Bronchial epithelial cell (primary cell): ENCODE measurements at places on chromosomes 1 and 21.

DNA sequence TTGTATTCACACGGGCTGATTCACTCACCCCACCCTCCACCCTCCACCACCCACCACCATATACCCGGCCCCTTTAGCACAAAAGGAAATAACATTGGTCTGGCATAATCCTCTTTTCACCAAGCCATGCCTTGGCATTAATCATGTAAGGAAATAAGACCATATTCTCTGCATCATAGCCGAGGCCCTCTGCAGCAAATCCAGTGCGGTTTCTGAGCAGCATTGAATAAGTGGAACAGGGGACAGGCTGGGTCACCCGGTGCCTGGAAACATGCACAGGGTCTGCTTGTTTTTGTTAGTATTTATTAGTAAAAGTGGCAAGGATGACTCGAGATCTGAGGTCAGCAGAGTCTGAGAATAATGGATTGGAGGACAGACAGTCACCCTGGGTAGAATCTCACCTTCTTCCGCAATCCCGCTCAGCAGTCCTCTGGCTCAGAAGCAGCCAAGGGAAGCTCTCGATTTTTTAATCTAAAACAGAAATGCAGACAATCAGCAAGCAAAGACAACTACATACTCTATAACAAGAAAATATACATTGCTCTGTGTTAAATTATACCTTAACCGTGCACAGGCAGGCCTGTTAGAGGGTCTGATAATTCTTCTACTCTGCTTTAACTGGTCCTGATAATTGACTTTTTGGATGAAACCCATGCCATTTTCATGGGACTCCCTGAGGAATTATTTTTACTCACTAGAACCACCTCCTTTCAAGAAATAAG is 52.4 kb upstream of the CDC42BPA start:
- peak; percentile 90 for DNase-seq

DNA sequence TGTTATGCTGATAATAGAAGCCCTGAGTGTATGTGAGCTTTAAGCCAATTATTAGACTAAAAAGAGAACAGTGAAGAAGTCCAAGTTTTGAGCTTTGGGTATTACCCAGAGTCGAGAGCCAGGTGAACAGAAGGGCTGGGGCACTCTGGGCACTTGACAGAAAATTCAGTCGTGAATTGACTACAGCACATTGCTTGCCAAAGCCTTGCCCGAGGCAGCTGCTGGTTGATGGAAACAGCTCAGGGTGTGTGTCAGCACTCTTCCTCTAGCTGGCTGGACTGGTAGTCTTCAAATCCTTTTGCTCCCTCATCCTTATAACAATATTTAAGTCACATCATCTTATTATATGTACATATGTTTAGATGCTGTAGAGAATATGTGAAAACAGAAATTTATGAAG is 21.3 kb downstream of the PDE4B start:
- DNase-seq, result peak; percentile 43

GRCh38 chr1:156112276-156113137 is 2.0 kb upstream of the LMNA start:
- no peak for DNase-seq

DNA sequence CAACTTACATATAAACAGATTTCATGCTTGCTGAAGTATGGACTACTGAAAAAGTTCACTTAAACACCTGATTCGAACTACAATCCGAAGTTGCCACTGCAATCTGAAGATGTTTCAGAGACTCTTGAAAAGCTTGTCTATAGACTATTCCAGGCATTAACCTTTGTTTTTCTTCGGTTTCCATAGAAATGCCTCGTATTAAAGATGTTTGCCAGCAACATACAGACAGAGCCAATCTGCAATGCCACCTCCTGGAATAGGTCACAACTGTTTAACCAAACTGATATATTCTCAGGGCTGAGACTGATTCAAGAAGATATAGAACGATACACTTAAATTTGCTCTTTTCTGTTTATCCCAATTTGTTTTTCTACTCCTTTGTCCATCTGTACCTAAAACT is 28.9 kb upstream of the DMRTB1 start:
- no peak for DNase-seq

DNA sequence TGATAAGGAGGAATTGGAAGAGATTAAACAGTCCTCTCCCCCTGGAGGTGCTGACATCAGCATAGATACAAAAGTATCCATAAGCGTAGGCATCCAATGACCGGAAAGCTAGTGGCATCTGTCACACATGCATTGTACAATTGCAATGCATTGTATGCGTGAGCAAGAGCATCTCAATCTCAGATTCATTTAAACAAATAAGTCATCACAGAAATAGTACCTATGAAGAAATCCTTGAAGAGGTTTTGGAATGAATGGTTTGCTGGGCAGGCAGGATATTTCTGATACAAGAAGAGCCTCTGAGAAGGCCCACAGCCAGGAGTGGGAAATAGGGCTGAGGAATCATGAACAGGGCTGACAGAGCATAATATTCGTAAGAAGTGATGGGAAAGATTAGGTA is 88.9 kb upstream of the ABCD3 start:
- DNase-seq, result no peak

DNA sequence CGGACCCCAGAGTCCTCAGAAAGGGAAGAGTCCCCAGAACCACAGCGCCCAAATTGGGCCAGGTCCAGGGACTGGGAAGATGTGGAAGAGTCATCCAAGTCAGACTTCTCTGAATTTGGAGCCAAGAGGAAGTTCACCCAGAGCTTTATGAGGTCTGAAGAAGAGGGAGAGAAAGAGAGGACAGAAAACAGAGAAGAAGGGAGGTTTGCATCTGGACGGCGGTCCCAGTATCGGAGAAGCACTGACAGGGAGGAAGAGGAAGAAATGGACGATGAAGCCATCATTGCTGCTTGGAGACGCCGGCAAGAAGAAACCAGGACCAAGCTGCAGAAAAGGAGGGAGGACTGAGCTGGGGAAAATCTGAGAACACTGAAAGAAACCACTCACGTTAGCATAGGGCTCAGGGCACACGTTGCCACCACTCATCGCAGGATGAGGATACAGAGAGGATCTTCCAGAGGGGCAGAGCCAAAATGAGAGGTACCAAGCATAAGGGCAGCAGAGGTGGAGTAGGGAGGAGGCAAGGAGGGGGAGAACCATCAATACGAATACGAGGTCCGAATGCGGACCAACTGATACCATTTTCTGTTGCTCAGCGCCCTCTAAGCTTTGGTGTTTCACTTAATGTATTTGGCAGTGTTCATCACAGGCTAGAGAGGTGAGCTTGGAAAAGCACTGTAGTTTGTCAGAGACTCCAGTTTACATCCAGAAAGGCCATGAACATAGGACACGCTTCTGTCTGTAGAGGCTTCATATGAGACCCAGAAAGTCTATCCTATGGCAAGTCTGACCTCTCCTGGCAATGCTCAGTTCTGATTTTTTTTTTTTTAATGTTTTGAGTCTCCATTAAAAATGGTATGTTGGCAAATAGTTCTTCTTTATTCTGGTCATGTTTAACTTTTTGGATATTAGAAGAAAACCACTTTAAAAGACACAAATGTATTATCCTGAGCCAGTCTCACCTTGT is 34.7 kb downstream of the STYXL2 start:
- no peak for DNase-seq

GRCh38 chr1:244897476-244898254 is 33.3 kb upstream of the HNRNPU start:
- no peak for DNase-seq

GRCh38 chr21:26224366-26224765 is 53.8 kb upstream of the APP start:
- DNase-seq, result peak; percentile 27

DNA sequence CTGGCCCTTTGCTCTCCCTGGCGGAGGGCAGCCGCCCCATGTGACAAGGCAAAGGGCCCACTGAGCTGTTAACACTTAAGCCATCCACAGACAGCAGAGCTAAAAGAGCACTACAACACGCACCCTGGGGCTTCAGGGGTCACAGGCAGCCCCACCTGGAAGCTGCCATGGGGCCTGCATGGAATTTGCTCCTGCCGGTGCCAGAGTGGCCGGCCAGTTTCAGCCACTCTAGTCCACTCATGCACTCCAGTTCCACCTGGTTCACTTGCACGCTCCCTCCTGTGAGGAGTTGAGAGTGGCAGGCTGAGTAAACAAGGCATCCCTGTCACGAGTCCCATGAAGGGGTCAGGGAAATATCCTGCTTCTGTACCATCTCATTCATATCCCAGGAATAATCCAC is 55.3 kb downstream of the RIMS3 start:
- no peak for DNase-seq

- DNase-seq, result no peak
Observed at GRCh38 chr1:26084091-26084561, 16.7 kb upstream of the TRIM63 start.

- no peak for DNase-seq
Observed at GRCh38 chr1:161226759-161227158, 899 bp downstream of the TOMM40L start.

GRCh38 chr1:159823406-159823805 is 3.3 kb upstream of the SLAMF8 start:
- DNase-seq, result no peak

DNA sequence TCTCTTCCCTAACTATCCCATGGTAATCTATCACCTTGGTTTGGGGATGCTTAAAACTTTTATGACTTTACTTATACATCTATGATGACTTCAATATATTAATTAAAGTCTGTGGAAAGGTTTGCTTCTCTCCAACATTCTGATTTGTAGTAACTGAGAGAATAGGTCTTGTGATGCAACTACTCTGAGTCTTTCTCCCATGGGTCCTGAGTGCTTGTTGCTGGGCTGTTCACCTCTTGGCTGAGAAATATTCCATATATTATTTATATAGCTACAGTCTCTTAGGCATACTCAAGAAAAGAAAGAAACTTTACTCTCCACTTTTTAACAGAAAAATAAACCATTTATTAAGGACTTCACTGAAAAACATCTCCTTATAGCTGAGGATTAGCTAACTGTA is 119.3 kb upstream of the PLPPR5 start:
- no peak for DNase-seq

DNA sequence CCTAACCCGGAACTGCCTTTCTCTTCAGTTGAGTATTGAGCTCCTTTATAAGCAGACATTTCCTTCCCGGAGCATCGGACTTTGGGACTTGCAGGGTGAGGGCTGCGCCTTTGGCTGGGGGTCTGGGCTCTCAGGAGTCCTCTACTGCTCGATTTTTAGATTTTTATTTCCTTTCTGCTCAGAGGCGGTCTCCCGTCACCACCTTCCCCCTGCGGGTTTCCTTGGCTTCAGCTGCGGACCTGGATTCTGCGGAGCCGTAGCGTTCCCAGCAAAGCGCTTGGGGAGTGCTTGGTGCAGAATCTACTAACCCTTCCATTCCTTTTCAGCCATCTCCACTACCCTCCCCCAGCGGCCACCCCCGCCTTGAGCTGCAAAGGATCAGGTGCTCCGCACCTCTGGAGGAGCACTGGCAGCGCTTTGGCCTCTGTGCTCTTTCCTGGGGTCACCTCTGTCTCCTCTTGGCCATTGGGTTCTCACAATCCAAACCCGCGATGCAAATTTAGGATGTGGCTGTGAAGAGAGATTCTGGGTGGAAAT is 3.7 kb downstream of the OLIG2 start:
- no peak for DNase-seq

GRCh38 chr1:61724506-61724812 is 482 bp downstream of the TM2D1 start:
- DNase-seq, result peak; percentile 9

DNA sequence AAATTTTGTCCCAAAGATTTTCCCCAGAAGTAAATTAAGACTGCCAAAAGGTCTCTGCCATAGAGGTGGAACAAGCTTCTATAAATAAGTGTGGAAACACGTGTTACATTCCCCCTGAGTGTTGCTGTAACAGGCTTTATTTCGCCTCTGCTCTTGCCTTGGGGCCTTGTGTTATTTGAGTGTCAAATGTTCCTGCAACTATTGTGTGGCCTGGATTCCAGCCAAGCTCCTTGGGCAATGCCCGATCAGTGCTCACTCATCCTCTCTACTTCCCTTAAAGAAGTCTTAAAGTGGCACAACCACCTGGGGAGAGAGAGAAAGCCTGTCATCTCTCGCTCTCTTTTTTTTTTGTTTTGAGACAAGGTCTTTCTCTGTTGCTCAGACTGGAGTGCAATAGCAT is 156.7 kb downstream of the NR5A2 start:
- DNase-seq, result peak; percentile 99

- DNase-seq, result peak; percentile 5
Observed at GRCh38 chr1:243213045-243213787, 41.9 kb downstream of the CEP170 start.

DNA sequence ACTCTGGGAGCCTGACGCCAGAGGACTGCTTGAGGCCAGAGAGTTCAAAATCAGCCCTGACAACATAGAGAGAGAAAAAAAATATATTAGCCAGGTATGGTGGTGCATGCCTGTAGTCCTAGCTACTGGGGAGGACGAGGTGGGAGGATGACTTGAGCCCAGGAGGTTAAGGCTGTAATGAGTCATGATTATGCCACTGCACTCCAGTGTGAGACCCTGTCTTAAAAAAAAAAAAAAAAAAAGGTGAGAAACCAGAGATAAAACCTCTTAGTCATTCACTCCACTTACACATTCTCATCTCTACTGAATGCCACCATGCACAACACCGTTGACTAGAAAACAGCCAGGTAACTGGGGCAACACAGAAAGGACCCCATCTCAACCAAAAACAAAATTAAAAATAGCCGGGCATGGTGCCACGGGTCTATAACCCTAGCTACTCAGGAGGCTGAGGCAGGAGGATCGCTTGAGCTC is 178.1 kb downstream of the SLC45A1 start:
- DNase-seq, result peak; percentile 39

DNA sequence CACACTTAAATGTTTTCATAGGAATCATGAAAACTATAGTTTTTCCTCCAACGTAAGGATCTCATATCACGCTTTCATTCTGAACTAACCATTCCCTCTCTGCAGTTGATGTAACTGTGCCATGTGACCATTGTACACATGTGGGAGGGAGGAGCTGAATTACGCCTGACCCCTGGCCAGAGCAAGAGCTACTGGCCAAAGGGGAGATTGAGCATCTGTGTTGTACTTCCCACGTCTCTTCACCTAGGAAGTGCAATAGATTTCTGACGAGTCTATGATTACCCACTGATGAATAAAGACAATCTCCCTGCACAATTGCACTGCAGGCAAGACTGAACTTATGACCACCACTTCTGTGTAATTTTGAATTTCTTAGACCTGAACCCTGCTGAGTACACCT is 24.0 kb downstream of the PTPRC start:
- DNase-seq, result no peak

DNA sequence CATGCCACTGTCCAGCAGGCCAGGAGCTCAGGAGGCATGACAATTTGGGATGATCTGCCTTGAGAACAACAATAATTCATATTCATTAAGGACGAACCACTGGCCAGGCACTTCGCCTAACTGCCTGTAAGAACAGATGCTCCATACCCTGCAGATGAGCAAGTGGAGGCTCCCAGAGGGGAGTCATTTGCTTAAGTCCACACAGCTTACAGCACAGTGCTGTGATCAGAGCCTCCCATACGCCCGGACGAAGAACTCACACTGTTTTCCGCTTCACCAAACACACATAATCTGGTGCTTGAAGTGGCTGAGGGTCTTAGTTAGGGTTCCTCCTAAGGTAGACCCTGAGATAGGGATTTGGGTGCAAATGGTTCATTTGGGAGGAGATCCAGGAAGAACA is 93.4 kb upstream of the KLHDC7A start:
- DNase-seq, result no peak

GRCh38 chr21:46171996-46172862 is 12.0 kb downstream of the SPATC1L start:
- no peak for DNase-seq
